Activated gamma-delta T cell treated with anti-CD3 and anti-CD28 coated beads, Interleukin-2, amount 50 U/mL, for 16 hours (primary cell): ENCODE measurements at places on chromosomes 6 and 20.
A peak's percentile ranks its signal among the peaks of the same experiment; 100 is the strongest.

DNA sequence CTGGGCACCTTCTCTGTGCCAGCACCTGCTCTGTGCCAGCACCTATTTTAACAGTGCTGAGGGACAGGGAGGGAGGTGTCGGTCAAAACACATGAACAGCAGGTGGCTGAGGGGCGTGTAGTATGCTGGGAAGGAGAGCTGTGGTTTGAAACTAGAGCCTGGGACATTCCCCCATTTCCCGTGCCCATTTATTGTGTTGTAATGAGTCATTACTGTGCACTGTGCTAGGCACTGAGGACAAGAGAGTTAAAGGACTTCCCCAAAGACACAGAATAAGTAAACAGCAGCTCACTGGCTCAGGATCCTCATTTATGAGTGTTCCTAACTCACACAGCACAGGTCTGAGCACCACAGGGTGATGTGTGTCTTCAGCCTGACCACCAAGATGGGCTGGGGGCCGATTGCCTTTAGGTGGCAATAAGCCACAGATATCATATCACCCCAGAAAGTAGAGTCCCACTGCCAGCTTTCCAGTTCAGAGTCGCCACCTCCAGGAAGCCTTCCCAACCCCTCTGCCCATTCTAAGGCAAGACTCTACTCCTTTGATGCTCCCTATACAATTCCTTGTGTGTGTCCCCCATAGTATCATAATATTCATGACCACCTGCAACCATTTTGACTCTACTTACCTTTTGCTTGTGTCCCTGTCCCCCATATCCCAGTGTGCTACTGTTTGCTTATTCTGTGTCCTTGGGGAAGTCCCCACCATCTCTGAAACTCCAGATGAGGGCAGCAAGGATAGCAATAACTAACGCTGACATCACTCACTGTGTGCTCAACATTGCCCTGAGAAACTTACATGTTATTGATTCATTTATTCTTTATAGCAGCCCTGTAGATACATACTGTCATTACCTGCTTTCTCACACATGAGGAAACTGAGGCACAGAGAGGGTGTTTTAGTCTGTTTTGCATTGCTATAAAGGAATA, 87.3 kb downstream of the TOX2 start:
- no peak for DNase-seq

DNA sequence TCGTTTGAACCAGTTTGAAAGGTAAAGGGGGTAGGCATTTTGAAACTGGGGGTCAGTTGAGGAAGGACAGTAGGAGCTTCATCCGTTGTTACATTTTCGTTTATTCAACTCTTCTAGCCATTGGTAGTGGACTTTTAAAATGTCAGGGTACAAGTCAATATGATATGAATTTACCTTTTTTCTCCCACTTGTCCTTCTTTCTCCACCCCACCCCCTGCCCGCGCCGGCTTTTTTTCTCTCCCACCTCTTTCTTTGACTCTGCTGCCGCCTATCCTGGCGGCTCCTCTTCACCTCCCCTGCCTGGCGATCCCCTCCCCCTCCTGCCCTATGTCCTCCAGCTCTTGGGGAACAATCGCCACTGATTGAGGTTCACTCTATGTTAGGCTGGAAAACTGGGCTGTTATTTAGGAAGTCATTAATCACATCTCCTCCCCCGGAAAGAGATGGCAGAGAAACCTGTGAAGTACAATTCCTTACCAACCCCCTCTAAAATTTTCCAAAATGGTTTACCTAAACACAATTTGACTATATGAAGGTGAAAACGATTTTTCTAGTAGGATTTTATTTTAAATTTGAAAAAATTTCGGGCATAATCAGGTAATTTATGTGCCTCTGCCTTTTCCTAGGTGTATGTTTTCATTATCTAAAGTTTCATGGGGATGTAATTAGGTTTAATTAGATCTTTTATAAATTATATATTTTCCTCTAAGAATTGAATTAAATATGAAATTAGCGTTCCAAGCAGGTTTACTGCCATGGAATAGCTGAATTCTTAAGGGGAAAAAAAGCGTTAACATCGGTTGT, 778 bp upstream of the LIN28B start:
- no peak for DNase-seq

DNA sequence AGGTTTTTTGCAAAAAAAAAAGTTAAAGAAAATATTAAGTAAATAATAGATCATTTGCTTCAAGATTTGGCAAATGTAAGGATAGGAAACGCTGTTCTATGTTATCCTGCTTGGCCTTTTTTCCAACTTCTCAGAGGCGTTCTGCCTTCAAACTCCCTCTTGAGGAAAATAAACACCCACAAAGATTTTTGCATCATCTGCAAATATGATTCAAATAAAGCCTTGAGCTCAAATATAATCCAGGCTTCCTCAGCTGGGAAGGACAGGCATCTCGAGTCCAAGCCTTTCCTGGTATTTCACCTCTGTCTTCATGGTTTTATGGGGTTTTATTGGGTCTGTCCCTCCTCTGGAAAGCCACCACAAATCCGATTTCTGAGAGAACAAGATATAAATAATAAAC, 67.7 kb upstream of the PTPN1 start:
- no peak for DNase-seq

DNA sequence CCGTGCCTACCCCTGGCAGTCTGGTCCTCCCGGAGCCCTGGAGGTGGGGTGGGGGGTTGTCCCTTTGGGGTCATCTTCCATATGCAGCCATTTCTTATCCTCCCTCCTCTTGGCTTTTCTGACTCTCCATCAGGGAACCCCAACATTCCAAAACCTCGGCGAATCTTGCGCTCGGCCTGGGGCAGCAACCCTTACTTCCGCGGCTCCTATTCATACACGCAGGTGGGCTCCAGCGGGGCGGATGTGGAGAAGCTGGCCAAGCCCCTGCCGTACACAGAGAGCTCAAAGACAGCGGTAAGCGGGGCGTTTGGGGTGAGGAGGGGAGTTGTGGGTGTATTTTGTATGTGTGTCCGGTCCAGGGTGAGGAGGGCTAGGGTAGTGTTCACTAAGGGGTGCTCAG, 168.0 kb upstream of the RNF24 start:
- DNase-seq, result no peak

GRCh38 chr6:135094403-135094821, 39.8 kb upstream of the HBS1L start:
- DNase-seq, result peak; percentile 30

- DNase-seq, result no peak
Measured at GRCh38 chr6:33273129-33273923, 1.5 kb downstream of the RPS18 start.

GRCh38 chr6:15768999-15769398, 106.2 kb upstream of the DTNBP1 start:
- no peak for DNase-seq

- DNase-seq, result no peak
Measured at GRCh38 chr6:30926644-30927043, 5.3 kb downstream of the SFTA2 start.

GRCh38 chr20:25276533-25277050, 28.7 kb downstream of the PYGB start:
- DNase-seq, result no peak

DNA sequence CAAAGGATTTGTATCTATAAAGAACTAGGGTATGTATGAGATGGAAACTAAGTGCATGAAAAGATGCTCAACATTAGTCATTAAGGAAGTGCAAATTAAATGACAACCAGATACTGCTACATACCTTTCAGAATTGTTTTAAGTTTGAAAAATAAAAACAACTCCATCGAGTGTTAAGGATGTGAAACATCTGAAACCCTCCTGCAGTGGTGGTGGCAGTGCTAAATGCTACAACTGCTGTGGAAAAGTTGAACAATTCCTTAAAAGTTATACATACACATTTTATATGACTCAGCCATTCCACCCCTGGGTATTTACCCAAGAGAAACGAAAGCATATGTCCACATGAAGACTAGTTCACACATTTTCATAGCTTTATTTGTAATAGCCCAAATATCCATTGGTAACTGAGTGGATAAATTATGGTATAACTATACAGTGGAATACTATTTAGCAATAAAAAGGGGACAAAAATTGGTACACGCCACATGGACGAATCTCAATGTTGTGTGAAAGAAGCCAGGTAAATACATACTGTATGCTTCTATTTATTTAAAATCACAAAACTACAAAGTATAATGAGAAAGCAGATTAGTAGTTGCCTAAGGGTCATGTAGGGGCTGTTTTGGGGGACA, 10.6 kb downstream of the ARMH2 start:
- DNase-seq, result no peak

- peak; percentile 64 for DNase-seq
Measured at GRCh38 chr6:134247231-134247833, 70.6 kb downstream of the SGK1 start.

GRCh38 chr20:4370851-4371250, 350.9 kb upstream of the PRND start:
- DNase-seq, result no peak

DNA sequence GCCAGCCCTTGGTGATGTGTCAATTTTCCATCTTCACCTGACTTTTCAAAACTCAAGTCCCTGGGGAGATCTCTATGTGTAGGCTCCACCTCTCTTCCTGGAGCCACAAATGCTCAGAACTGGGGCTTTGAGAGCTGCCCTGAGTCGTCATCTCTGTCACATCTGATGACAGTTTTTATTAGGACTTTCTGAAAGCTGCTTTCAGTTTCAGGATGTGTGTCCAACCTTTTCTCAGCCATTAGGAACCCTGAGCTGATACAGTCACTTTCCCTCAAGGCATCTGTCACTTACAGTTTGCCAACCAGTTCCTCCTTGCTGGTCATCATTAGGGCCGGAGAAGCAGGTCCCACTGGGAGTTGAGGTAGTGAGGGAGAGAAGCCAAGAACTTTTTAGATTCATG, 365.9 kb upstream of the CHD6 start:
- no peak for DNase-seq

GRCh38 chr6:56891754-56892153, 63.2 kb upstream of the BEND6 start:
- no peak for DNase-seq

DNA sequence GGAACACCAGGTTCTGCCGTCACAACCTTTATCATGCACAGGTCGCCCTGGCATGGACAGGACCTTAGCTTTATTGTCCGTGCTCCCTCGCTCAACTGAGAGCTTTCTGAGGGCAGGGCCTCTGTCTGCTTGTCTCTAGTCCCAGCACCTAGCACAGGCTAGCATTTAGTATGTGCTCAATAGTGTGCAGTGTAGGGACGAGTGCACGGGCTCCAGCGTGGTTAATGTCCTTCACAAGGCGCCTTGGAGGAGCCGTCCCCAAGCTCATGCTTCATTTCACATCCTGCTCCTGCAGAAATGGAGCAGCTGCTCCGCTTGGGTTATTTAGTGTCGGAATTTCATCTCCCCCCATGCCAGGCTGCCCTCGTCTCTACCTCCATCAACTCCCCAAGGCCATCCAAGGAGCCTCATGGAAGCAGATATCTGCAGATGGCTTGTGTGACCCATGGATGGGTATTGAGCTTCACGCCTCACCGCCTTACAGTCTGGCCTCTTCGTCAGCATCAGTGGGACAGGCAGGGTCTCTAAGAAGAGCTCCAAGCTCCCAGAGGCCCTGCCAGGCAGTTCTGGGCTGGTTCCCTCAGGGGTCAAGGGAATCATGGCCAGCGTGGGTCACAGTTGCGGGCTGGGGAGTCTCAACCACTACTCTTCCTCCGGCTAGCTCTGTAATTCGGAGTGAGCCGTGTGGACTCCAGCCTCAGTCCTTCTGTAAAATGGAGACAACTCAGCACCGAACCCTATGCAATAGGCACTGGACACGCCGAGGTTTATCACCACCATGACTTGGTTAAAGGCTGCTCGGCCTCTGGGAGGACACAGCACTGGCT, 60.8 kb upstream of the APCDD1L start:
- no peak for DNase-seq
